ENCODE measurements at places on chromosomes 11 and 22.

DNA sequence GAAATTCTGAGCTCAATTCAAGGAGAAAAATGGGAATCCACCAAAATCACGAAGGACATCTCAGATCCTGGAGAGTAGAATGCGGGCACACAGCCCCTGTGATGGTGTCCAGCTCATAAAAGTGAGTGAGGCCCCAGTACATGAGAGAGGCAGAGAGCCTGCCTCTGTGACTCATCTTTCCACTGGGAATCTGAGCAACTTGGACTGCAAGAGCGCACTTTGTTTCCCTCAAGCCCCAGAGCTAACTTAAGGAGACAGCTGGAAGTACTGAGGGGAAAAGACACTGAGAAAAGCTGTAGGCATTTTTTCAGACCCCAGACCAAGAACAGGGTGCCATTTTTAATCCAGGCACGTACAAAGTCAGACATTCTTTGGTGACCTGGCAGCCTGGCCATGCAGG is 273.7 kb downstream of the C11orf87 start:
- no peak for DNase-seq

GRCh38 chr22:17880020-17880419 is 105.8 kb upstream of the BID start:
- no peak for DNase-seq

GRCh38 chr11:81444297-81444696 is 1289.4 kb downstream of the FAM181B start:
- no peak for DNase-seq

DNA sequence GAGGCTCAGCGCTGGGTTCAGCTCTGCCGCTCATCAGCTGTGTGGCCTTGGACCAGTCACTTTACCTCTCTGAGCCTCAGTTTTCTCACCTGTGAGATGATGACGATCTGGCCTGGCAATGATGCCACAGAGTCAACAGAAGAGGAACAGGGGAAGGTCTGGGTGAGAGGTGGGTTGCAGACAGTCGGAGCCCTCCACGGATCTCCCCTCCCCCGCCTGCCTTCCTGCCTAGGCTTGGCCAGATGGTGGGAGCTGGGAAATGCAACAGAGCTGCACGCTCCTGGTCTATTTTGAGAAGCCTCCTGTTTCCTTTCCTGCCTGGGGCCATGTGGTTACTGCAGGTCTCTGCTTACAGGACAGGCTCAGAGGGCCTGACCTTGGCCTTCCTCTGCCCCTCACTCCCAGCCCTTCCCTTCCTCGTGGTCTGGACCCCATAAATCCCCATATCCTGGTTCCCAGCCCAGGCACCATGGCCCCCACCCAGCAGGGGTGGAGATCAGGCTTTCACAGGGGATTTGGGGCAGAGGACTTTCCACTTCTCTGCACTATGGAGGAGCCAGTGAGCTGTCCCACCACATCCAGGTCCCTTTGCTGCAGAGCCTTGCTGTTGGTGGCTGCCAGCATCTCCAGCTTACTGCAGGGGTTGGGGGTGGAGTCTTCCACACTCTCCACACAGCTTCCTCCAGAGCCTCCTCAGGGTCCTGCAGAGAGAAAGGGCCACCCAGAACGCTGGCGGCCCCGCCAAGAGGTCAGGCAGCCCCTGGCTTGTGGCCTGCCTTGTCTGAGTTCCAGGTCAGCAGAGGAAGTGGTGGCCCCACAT is 46.9 kb downstream of the C11orf96 start:
- peak; percentile 47 for DNase-seq

- no peak for DNase-seq
These were observed 41.6 kb downstream of the ACER3 start for GRCh38 chr11:76902121-76903014.

GRCh38 chr22:44318751-44319150 is 6.0 kb upstream of the SHISAL1 start:
- DNase-seq, result no peak

DNA sequence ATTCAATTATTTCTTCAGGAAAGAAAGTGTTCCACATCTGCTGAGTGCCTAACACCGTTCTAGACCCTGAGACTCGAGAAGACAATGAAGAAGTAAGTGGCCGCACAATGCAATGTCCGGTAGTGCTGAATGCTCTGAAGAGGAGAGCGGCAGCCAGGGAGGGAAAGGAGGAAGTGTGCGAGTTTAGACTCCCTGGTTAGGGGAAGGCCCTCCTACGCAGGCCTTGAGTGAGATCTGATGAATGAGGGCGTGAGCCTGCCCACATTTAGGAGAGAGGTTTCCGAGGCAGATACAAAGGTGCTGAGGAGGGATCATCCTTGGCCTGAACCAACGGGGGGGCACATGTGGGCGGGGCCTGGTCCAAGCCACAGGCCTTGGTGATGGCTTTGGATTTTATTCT is 558.6 kb downstream of the NTM start:
- DNase-seq, result no peak

DNA sequence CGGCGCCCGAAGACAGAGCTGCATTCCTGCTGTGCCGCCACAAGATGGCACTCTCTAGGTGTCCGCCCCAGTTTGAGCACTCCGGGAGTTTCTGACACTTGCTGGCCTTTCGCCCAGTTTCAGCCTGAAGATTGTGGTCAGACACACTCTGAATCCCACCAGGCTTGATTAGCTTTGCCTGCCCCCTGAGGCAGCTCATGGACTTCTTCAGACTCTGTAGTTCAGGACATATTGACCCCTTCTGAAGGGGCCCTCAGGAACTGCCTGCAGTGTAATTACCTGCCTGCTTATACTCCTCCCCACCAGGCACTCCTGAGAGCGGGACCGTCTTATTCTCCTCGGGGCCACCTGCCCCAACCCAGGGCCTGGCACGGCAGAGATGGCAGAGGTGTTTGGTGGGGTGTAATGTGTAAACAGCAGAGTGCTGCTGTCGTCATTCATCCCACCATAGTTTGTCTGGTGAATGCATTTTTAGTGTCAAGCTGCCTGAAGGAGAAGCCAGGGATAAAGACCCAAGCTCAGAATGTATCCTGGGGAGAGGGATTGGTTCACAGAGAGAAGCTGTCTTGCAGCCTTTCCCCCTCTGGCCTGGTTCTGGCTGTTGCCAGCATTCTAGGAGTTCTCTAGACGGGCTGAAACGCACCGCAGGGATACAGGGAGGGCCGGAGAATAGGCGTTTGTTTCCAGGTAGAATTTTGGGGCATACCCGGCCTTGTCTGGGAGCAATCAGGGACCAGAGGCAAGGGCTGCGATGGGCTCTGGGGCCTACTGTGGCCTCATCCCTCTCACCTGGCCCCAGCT is 46.4 kb downstream of the EIF3F start:
- peak; percentile 65 for DNase-seq

GRCh38 chr11:13261591-13262061 is 16.0 kb upstream of the BMAL1 start:
- DNase-seq, result peak; percentile 44

DNA sequence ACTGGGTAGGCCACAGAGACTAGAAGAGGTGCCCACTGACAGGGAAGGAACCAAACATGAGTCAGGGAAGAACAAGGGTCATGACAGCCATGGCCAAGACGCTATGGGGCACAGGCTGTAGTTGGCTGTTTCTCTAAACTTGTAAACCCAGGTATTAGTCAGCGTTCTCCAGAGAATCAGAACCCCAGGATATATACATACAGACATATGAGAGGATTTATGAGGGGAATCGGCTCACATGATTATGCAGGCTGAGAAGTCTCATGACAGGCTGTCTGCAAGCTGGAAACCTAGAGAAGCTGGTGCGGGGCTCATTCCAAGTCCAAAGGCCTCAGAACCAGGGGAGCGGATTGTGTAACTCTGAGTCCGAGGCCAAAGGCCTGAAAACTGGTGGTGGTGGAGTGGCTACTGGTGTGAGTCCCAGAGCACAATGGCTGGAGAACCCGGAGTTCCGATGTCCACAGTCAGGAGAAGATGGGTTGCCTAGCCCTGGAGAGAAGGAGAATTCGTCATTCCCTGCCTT is 29.7 kb upstream of the CD81 start:
- no peak for DNase-seq

GRCh38 chr22:37310075-37310606 is 27.8 kb downstream of the CYTH4 start:
- DNase-seq, result no peak

DNA sequence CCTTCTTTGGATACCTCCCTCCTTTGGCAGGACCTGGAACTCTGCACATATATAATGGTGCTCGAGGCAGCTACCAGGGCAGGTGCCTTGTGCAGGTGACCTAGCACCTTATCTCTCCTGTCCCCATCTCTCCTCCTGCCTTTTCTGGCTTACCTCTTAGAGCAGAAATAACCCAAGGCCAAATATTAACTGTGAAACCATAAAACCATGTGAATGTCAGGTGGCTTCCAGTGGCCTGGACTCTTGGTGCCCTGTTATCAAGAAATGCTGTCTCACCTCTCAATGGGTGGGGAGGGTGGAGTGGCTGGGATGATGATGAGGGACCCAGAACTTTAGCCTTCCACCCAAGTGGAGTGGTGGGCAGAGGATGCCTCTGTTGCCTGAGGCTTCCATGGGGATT is 42.9 kb downstream of the YWHAH start:
- no peak for DNase-seq

DNA sequence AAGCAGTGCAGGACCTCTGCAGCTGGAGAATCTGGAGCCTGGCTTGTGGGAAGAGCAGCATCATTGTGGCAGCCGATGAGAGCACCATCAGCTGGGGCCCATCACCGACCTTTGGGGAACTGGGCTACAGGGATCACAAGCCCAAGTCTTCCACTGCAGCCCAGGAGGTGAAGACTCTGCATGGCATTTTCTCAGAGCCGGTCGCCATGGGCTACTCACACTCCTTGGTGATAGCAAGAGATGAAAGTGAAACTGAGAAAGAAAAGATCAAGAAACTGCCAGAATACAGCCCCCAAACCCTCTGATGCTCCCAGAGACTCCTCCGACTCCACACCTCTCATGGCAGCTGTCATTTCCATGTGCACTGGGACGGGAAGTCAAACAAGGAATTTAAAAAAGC is 35.6 kb downstream of the ASRGL1 start:
- DNase-seq, result no peak

GRCh38 chr11:95498722-95499425 is 267.9 kb upstream of the SESN3 start:
- no peak for DNase-seq

DNA sequence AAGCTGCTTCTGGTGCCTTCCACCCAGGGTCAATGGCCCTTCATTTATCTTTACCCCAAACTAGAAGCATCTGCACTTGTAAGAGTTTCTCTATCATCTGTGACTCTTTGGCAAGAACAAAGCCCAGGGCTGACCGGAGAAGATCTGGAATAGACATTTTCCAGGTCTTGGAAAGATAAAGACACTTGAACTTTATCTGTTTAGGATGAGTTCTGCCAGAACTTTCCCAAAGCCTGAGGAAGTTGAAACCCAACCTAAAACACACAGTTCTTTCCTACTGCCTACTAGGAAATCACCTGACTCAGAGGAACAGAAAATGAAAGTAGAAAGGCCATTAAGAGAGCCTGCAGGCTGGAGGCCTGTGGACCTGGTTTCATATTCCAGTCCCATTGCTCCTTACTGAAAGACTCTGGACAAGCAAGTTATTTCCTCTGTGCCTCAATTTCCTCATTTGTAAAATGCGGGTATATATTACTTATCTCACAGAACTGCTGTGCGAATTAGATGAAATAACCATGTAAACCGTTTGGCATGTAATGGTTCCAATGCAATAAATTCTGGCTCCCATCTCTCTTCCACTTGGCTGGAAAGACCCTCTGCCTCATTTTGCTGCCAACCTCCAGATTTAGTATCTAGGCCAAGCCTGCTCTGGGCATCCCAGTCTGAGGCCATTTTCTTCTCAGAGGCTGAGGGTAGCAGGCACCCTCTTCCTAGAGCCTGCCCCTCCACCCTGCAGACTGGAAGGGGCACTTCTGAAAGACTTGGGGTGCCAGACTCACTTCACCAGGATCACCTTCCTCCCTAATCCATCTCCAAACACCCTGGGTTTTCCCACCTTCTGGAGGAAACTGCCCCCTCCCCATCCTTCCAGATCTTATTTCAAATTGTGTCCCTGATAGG is 1.2 kb downstream of the UBE2L6 start:
- no peak for DNase-seq

DNA sequence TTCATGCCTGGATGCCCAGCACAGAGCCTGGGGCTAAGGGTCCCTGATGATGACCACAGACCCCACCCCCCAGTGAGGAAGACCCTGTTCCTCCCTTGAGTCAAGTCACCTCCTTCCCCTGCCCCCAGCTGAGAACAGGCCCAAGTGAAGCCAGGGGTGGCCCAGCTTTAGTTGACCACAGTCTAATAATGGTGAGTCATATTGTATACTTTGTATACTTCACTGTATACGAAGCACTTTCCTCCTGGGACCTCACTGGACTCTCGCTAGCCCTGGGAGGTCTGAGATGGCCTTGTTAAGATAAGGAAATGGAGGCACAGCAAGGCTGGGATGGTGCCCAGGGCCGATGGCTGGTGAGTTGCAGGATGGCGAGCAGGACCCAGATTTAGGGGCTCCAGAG is 3.7 kb upstream of the FLRT1 start:
- DNase-seq, result no peak

DNA sequence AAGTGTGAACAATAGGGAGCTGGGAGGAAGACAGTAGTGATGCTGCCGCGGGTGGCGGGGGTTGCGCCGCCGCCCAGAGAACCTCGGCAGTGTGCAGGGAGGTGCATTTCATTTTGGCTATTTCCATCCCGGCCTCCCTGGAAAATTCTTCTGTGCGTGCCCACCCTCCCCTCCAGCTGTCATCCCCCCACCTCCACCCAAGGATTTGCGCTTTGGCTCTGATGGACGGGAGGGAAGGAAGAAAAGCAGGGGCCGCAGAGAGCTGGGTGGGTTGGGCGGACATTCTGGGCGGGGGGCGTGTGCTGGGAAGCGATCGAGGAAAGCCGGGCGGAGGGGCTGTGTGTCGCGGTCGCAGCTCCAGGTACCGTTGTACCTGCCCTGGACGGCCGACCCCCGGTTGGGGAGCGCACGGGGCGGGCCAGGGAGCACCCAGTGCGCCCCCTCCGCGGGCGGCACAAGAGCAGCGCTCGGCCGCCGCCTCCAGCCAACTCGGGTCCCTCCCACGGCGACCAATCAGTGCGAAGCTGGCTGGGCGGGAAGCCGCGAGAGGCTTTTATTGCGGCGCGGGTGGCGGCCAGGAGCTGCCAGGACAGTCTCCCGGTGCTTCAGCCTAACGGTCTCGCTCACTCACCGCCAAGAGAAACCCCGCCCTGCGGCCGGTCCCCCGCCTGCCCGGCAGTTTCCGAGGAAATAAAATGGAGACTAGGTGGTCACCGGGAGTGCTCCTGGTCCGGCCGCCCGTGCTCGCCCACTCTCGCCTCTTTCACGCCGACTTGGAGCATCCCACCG is 1.6 kb downstream of the NCAM1 start:
- DNase-seq, result peak; percentile 12

DNA sequence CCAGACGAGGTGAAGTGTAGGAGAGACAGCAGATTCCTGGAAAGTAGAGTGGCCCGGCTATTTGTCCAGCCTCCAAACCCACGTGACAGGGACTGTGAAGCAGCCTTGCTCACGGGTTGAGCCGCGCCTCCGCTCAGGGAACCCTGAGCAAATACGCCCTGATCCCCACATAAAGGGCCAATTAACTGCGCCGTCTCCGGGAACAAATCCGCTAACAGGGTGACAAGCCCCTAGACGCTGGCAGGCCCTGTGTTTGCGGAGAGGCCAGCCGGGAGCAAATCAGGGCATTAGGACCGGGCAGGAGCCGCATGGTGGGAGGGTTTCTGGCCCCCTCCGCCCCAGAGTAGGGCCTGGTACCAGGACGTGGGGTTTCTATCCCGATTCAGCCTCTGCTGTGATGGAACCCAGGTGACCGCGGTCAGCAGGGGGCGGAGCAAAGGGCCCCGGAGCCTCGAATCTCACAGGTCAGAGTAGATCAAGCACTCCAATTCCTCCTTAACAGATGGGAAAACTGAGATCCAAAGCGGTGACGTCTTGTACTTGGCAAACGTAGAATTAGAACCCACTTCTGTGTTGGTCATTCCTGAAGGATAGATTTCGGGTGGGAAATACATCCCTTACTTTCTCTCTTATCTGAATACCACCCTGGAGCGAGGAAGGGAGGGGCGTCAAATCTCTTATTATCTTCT is 2.0 kb upstream of the ROBO3 start:
- DNase-seq, result no peak
